ENCODE measurements at places on chromosomes 5 and 9.

DNA sequence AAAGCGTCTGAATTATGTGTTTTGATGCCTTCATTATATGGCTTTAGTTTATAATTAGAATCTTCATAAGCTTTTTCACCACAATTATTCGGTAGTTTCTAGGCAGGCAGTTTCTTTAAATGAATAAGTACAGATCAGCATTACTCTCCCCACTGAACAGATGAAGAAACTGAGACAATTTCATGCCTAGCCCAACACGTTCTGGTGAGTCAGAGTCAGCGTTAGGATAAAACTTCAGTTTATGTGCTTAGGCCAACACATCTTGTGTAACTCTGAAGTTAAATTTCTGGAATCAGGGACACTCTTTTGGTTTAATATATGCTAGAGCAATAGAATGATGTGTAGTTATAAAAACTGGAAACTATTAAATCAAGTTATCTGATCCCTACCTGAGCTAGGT, 186.7 kb upstream of the ELL2 start:
- DNase-seq = no peak

DNA sequence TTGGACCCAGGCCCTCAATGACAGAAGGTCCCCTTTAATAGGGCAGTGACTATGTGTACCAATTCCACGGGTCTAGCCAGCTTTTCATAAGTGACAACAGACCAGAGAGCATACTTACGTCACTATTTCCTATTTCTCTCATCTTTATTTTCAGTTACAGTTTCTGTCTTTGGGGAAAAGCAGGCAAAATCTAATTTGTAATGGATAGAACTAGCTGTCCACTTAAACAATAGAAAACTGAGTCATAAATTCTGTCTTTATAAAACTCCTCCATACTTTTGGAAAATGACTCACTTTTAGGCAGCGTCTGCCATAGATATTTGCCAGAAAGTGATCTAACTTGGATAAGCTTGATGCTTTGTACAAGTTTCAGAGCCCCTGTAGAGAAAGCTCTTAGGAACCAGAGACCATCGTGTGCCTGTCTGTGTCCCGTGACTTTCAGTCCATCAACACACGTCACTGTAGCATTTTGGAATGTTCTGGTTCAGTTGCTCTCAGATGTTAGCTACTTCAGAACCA, 101.9 kb downstream of the F2RL2 start:
- no peak for DNase-seq

GRCh38 chr5:173242079-173242478, 7.1 kb upstream of the NKX2-5 start:
- DNase-seq = no peak

DNA sequence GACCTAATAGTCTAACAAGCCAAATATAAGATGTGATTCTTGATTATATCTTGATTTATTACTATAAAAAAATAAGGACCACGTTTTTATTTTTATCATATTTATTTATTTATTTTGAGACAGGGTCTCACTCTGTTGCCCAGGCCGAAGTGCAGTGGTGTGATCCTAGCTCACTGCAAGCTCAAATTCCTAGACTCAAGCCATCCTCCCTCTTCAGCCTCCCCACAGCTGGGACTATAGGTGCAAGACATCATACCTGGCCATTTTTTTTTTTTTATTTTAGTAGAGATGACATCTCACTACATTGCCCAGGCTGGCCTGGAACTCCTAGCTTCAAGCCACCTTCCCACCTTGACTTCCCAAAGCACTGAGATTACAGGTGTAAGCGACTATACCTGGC, 61.0 kb upstream of the LARP1 start:
- no peak for DNase-seq

DNA sequence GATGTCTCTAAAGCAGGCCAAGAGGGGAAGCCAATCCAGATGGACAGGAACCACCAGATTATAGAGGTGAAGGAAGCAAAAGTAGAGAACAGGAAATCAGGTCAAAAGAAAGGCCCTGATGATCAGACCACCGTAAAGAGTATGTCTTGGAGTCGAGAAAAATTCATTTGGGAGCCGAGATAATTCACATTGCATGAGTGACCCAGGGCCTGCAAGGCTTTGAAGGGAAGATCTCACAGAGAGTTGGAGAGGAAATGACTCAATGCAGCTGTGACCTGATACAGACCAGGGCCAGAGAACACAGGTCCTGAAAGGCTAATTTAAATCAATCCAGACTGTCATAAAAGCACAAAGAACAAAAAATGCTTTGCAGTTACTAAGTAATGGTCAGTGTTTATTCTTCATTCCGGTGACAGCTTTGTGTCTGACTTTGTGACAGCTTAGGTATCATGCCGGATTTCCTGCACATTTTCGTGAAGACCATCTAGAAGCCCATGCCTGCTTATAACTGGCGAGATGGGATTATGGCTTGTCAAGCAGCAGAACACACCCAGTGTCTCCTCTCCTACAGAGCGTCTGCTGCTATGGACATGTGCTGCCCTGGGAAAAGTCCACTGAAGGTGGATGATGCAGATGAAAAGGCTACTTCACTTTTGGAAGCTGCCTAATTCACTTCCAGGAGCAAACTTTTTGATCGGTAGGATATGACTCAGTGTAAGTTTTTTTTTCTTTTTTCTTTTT, 5.8 kb upstream of the ACTBL2 start:
- DNase-seq = no peak

DNA sequence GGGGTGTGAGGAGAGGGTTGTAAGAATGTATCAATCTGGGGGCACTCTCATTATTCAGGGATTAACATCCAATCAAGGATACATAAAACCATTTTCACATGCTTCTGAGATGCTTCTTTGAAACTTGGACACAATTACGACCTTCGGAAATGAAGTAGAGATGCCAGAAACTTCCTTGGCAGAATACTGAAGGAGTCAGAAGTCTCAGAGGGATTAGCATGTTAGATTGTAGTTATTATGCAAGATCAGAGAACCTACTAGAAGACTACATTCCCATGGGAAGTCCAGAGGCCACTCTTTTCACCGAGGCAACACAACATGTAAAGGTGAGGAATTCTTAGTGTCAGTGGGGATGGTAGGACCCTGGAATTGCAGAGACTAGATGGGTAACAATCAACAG, 5.1 kb upstream of the SLC22A4 start:
- DNase-seq = no peak

GRCh38 chr9:108049026-108049607, 559.5 kb upstream of the KLF4 start:
- DNase-seq = no peak

Data from hippocampal formation (tissue), 2 donors.